ENCODE measurements at places on chromosomes 12 and 14.

GRCh38 chr12:109033239-109034196, 12.7 kb upstream of the SVOP start:
- no peak for DNase-seq

DNA sequence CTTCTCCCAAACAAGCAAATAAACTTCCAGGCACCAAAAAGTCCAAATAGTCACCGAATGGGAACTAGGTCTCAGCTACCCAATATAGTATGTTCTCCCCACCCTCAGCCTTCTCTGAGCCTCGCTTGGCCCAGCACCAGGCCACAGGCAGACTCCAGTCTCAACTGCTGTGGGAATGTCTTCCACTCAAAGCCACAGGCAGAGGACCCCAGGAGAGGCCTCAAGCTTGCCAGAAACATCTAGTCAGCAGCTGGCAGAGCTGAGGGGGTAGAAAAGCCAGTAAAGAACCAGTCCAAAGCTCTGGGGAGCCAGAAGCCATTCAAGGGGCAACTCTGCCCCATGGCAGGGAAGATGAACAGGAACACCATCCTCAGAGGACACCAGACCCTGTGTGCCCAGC, 41.8 kb downstream of the FMNL3 start:
- DNase-seq = no peak

DNA sequence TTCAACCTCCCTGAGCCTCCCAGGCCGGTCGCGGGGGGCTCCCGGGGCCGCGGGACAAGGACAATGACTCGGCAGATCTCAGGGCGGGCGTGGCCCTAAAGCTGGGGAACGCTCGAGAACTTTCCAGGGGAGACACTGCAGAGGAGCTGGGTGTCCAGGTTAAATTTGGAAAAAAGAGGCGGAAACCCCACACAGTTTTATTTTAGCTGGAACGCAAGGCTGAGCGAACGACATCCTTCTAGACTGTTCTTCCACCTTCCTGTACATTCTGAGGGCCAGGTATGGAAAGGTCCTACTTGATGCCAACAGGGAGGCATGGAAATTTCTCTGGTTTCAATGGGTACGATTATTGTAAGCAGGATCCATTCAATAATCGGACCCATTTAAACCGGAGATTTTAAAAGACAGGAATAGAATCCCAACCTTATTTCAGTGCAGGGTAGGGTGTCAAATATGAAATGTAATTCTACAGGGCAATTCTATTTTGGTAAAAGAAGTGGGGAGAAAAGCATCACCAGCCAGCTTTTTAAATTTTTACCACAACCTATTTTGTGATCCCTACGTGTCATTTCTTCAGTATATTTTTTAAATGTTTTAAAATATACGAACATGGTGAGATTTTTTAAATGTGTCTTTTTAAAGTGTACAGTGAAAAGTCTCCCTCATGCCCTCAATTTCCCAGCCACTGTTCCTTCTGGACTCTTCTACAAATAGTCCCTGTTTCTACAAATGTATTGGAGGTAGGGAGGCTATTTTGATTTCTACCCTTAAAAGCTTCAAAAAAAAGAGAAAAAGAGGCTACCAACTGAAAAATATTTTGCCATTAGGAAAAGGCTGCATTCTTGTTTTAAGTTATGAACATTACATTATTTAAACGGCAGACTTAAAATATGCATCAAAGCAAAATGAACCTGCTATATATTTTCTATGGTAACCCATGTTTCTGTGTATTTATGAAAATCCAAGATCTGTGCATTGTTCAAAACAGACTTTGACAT, 1.1 kb upstream of the UBC start:
- no peak for DNase-seq

DNA sequence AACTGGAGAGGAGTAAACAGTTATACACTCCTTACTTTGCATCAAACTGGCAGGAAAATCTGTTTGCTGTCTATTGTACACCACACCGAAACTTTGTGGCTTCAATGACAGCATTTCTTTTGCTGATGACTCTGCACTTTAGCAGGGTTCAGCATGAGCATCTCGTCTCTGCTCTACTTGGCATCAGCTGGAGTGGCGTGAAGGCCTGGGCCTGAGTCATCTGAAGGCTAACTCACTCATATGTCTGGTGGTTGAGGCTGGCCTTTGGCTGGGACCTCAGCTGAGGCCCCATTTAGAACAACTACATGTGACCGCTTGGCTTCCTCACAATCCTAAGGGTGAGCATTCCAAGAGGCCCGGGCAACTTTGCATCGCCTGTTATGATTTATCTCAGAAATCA, 28.7 kb upstream of the REP15 start:
- peak; percentile 91 for DNase-seq

DNA sequence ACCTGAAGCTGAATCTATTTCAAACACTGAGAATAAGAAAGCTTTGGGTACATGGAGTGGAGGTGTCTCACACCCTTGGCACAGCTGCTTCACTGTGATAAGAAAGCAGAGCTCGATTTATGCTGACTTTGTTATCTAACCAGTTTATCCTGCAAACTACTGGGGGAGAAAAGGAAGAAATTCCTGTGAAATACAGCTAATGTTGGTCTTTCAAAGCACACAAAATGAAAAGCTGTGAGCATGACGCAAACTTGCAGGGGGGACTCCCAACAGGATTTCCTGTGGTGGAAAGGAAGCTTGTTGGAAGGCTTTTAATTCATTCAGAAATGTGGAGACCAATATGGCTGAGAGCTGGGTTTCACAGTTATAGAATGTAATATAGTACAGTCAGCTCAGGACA, 53.4 kb downstream of the SRGAP1 start:
- no peak for DNase-seq

GRCh38 chr12:127998988-127999387, 268.0 kb upstream of the TMEM132C start:
- DNase-seq = no peak

- DNase-seq = peak; percentile 79
Measured at GRCh38 chr12:111745211-111745610, 21.5 kb upstream of the ALDH2 start.

DNA sequence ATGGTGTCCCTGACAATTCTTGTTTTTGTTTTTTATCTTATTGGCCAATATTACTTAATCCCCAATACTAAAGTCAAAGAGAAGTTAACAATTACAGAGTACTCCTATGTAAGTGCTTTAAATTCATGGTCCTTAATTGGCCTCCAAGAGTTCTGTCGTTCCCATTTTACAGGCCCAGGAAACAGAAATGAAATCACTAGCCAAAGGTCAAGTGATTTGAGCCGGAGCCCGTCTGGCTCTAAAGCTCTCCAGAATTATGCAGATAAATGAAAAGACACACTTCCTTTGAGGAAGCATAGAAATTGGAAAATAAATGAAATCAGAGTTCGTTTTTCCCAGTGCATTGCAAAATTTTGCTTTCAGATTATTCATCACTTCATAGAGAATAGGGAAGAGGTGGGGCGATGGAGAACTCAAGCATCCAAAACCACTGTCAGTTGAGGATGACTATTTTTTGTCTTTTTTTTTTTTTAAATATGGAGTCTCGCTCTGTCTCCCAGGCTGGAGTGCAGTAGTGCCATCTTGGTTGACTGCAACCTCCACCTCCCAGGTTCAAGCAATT, 78.5 kb downstream of the MAP1LC3B2 start:
- no peak for DNase-seq

- no peak for DNase-seq
Measured at GRCh38 chr12:26697217-26697616, 135.8 kb downstream of the ITPR2 start.

DNA sequence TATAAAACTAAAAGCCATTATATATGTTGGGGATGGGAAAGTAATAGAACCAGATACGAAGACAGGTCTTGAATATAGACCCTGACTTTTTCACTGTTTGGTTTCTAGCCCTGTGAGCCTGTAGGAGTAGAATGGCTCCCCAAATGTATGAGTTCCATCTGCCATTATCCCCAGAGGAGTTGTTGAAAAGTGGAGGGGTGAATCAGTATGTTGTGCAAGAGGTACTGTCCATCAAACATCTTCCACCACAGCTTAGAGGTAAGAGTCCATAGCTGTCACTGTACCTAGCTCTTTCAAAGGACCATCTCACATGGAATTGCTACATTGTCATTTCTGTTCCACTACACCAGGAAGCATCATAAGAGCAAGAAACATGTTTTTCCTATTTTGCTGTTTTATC, 1.1 kb downstream of the NCAPD2 start:
- DNase-seq = no peak

DNA sequence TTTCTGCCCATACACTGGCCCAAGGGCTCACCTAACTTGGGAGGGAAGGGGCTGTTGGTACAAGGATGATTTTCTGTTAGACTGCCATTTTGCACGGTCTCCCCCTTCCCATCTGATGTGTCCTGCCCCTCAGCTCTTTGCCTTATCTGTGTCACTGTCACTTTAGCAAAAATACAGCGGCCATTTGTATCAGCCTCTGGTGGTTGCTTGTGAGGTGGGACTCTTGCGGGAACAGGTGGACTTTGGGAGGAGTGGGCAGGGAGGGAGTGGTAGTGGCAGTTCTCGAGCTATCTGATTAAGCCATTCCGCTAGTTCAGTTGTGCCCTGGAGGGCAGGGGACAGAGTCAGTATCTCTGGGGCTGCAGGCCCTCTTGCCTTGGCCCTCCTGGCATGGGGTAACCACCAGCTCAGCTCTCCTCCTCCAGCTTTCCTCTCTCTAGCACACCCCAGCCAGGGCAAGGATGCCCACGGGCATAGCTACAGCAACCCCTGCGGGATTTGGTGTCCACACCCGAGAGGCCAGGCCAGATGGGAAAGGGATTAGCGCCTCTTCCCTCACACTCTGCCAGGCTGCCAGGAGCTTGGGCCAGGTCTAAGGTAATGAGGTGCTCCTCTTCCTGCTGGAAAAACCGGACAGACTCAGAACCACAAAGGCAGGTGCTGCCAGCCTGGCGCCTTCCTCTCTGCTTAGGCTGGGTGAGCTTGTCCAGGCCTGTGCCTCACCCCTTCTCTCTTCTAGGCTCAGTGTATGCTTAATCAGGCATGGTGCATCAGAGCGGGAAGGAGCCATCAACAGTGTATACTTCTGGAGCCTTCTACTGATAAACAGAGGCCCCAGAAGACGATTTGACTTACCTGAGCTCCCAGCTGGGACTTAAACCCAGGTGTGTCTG, 8.7 kb downstream of the SLC48A1 start:
- DNase-seq = no peak

DNA sequence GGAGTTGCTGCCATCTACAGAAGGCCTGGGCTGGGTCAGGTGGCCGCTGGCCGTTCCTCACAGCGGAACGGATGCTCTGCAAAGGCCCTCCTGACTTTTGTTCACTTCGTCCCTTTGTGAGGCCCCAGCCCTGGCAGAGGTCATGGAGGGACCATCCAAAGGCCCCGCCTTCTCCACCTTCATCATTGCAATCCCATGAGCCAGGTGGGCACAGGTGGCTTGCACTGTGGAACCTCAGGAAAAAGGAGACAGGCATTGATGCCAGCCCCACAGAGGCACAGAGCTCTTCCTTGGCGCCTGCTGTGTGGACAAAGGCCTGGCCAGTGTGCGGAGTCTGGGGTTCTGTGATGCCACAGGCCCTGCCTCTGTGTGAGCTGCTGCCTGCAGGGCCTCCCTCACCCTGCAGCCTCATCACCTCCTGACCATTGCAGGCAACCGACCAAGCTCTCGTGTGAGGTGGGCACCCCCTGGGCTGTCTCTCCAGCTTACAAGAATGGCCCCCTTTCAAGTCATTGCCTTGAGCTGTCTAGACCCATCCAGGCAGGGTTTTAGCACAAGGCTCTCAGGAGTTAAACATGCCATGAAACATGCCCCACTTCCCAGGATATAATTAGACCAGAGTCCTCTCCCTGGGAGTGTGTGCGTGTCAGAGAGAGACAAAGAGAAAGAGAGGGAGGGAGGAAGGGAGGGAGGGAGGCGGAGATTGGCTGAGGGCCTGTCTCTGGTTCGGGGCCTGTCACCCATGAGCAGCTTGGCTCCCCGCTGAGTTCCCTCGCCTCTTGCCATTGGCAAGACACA, 19.3 kb downstream of the NFKBIA start:
- DNase-seq = peak; percentile 87

GRCh38 chr12:117521346-117521745, 159.9 kb upstream of the NOS1 start:
- no peak for DNase-seq

- no peak for DNase-seq
Measured at GRCh38 chr14:102461490-102462338, 47.9 kb downstream of the ANKRD9 start.

DNA sequence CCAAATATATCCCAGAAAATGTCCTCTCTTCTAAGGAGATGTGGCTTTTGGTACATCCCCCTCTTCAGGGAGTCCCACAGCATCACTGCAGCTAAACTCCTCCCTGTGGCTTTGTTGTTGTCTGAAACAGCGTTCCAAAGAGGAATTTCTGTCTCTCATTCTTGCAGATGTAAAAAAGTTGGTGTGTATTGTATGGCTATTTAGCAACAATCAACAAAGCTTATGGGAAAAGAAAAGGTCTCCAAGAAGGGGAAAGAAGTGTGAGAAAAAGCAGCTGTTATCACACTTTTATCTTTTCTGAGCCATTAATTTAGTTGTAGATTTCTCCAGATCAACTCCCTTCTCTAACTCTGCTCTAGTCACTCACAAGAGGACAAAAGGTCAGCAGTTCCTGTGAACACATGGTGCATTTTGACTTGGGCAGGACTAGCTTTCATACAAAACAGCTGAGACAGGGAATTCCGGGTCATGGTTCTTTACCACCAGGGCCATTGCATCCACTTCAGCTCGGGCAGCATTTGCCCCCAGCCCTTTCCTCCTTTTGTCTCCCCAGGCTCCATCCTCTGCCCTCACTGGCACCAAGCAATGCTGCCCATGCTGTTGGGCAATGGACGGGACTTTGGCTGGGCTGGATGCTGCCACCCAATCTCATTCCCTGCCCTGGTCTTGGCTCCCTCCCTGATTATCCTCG, 184.7 kb downstream of the TMX1 start:
- peak; percentile 58 for DNase-seq

- no peak for DNase-seq
Measured at GRCh38 chr12:113757221-113758002, 208.7 kb downstream of the RBM19 start.

DNA sequence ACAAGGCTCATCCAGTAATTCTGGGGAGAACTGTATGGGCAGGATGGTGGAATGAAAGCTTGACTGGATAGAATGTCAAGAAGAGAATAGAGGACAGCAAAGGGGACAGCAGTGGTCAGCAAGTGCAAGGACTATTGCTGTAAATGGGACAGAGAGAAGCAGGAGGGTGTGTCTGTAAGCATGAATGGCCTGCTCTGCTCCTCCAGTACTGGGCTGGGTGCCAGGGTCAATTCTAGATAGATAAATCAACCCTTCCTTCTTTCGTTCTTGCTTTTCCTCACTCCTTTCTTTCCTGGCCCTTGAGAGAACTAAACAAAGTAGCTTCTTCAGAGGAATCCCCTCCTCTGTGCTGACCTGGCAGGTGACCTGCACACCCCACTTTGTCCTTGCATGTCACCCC, 1019.2 kb downstream of the BCL11B start:
- DNase-seq = no peak

GRCh38 chr14:67934087-67934486, 114.5 kb downstream of the RAD51B start:
- DNase-seq = no peak

GRCh38 chr12:26795910-26796309, 37.1 kb downstream of the ITPR2 start:
- no peak for DNase-seq

- no peak for DNase-seq
Measured at GRCh38 chr12:56086096-56086495, 6.1 kb downstream of the ERBB3 start.

- DNase-seq = peak; percentile 64
Measured at GRCh38 chr12:553216-554000, 93.7 kb downstream of the B4GALNT3 start.
